Dermis blood vessel endothelial cell (primary cell): ENCODE measurements at places on chromosomes 2 and 18. TPM values are rescaled to one million over a fixed set of nuclear protein-coding genes. Genes with fewer than 3 reads are reported as not detected.

DNA sequence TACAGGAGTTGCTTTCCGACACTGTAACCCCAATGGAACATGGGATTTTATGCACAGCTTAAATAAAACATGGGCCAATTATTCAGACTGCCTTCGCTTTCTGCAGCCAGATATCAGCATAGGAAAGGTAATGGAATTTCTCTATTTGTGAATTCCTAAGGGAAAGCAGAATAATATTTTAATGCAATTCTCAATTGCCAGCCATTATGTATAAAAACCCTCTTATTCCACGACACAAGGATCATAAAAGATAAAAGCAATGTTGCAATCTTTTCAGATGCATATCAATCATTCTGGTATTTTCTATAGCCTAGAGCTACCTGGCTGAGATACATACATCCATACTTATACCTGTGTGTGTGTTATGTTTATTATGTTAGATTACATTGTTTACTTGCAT is 31.2 kb downstream of the PTH2R start:
- DNase-seq = no peak

DNA sequence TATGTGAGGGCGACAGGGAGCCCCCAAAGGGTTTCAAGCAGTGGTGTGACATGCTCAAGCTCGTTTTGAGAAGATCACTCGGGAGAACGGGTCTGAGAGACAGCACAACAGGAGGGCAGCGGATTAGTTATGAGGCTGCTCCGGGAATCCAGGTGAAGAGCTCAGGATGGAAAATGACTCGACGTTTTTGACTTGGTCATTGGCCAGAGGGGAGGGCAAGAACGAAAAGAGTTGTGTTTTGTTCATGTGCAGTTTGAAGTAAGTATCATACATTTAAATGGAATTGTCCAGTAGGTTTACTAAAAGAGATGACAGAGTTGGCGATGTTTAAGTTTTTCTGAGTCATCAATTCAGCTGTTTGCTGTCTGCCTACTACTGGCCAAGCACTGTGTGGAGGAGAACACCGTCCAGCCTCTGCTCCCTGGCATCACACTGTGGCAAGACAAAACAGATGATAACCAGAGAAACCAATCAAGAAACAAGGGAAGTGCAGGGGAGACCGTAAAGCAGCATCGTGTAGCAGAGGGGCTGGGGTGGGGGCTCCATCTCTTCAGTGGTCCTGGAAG is 25.3 kb upstream of the ANXA4 start:
- DNase-seq = no peak

GRCh38 chr2:29894822-29895614 is 26.4 kb downstream of the ALK start:
- no peak for DNase-seq

- DNase-seq = no peak
Measured at GRCh38 chr2:127181851-127182250, 38.2 kb downstream of the CYP27C1 start.

DNA sequence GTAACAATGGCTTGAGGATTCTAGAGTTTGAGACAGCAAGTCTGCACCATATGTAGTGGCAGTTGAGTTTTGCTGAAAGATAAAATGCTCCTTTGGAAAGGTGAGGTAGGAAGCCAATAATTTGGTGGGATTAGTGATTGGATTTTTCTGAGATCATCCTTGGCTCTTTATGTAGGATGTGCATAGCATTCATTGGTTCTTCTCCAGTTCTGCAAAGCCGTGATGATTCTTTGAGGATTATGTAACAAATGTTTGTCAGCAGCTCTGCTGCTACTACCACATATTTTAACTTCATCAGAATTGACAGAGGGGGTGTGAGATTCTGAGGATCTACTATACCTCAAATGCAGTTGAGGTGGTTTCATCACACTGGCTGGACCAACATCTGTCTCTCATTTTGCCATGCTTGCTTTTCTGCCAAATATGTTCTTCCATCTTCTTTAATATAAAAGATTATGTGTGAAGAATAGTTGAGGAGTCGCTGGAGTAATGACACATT is 188.9 kb upstream of the RASGRP3 start:
- no peak for DNase-seq

DNA sequence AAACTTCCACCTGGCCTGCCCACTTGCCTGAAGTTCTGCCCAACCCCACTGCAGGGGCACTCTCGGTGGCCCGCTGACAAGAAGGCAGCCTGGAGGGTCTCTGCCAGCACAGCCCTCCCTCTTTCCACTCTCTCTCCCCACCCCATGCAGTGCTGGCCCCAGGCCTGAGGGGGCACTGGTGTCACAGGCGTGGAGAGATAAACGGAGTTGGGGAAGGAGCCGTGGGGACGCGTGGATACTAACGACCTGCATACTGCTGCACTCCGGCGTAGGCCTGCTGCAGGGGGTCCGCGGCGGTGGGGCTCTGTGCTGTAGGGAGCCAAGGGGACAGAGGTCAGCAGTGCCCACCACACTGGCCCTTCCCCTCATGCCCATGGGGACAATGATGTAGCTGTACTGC is 299.3 kb downstream of the CELF4 start:
- DNase-seq = no peak

The ACKR3 gene
- 14.0 and 16.8 TPM in 2 replicates for total RNA-seq

The ALPP gene
- not detected in 2 replicates for total RNA-seq

The MREG gene
- 2.0 and 3.9 TPM in 2 replicates for total RNA-seq

The FSHR gene
- not detected in 2 replicates for total RNA-seq

The UGT1A1 gene
- total RNA-seq = not detected in 2 replicates

The CFAP53 gene
- total RNA-seq = under 0.01 and 0.14 TPM in 2 replicates

The RTP5 gene
- total RNA-seq = not detected in 2 replicates

The CDCA7 gene
- 5.4 and 13.2 TPM in 2 replicates for total RNA-seq

The CXCR1 gene
- not detected in 2 replicates for total RNA-seq

The TMEM185B gene
- 33.7 and 36.4 TPM in 2 replicates for total RNA-seq
